Vagina (tissue), 2 donors: ENCODE measurements at places on chromosomes 7 and 10.

GRCh38 chr7:1095621-1096155, 7.8 kb downstream of the GPER1 start:
- H3K4me1 ChIP-seq = peaks cover 17% of the 10 kb centered on the region
- H3K4me3 ChIP-seq = peak overlapping the region; percentile 17
- H3K27ac ChIP-seq = no peak overlapping the region
- no peak for DNase-seq
- peaks cover 8% of the 10 kb centered on the region for H3K36me3 ChIP-seq
- H3K27me3 ChIP-seq = no peaks in the 10 kb centered on the region

- DNase-seq = no peak
- no peaks in the 10 kb centered on the region for H3K36me3 ChIP-seq
- H3K4me1 ChIP-seq = no peaks in the 10 kb centered on the region
- H3K4me3 ChIP-seq = no peak overlapping the region
- H3K27ac ChIP-seq = no peak overlapping the region
These were observed 22.6 kb upstream of the CPN1 start for GRCh38 chr10:100104300-100104699.

- H3K4me3 ChIP-seq = no peak overlapping the region
- H3K27ac ChIP-seq = no peak overlapping the region
- H3K4me1 ChIP-seq = no peaks in the 10 kb centered on the region
These were observed 101.6 kb downstream of the NPSR1 start for GRCh38 chr7:34759477-34760125.

DNA sequence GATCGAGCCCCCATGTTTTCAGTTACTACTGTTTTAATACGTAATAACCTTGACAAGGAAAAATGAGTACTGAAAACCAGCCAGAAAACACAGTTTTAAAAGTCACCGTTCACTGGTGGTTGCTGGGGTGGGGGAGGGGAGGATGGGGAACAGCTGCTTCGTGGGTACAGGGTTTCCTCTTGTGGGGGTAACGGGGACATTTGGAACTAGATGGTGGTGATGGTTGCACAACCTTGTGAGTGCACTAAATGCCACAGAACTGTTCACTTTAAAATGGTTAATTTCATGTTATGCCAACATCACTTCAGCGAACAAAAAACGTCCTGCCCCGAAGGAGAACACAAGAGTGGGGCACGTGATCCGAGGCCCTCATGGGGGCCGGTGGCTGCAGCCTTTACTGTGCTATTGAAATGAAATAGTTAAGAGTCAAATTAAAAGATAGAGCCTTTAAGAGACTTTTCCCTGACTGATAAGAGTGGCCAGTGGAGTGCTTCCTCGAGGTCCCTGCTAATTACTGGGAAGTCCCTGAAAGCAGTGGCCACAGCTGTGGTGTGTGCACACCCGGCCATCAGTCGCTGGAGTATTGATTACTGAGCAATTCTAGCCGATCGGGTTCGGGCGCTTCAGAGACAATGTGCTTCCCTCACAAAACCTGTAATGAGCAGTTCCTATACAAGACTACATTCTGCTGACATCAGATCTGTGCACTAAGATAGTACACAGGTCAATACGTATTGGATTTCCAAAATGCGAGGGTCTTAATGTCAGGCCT, 80.3 kb downstream of the EBF3 start:
- H3K4me1 ChIP-seq = no peaks in the 10 kb centered on the region
- no peak for DNase-seq
- H3K27ac ChIP-seq = no peak overlapping the region
- H3K36me3 ChIP-seq = no peaks in the 10 kb centered on the region

GRCh38 chr10:129156406-129156805, 310.6 kb upstream of the MGMT start:
- no peaks in the 10 kb centered on the region for H3K36me3 ChIP-seq
- no peaks in the 10 kb centered on the region for H3K27me3 ChIP-seq
- no peaks in the 10 kb centered on the region for H3K4me1 ChIP-seq
- no peak for DNase-seq

DNA sequence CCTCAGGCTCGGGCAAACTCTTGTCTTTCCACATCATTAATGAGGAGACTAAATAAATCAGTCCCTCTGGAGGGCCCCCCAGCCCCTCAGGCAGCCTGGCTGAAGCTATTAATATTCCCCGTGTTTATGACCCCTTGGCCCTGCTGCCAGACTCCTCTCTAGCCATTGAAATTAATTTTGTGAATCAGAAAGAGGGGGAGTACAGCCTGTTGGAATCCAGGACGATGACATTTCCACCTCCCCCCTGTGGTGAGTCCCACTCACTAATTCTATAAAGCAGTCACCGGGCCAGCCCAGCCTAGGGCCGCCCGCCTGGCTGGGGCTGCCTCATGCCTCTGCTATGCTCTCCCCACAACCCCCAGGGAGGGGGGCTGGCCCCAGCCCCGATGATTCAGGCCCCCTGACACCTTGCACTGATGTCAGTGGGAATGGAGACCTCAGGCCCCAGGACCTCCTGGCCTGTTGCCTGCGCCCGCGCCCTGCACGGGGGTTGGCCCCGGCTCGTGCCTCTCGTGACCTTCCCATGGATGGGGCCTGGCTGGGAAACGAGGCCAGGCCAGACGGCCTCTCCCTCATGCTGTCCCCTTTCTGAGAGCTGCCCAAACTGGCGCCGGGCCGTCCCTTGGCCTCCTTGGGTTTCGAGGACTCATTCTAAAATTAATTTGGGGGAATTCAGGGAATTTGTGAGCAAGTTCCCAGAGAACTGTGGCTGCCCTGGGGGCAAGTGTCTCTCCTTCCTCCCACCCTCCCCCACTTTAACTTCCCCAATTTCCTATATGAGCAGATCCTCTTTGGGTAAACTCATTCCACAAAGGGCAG, 34.0 kb downstream of the TMEM270 start:
- no peaks in the 10 kb centered on the region for H3K27me3 ChIP-seq
- no peak for DNase-seq
- H3K36me3 ChIP-seq = no peaks in the 10 kb centered on the region
- peak overlapping the region; percentile 62 for H3K27ac ChIP-seq

- no peaks in the 10 kb centered on the region for H3K4me1 ChIP-seq
- no peaks in the 10 kb centered on the region for H3K27me3 ChIP-seq
- no peak for DNase-seq
- no peak overlapping the region for H3K4me3 ChIP-seq
- no peaks in the 10 kb centered on the region for H3K36me3 ChIP-seq
- H3K27ac ChIP-seq = no peak overlapping the region
These were observed 196.2 kb upstream of the AGK start for GRCh38 chr7:141355032-141355431.

- peak overlapping the region; percentile 64 for H3K4me3 ChIP-seq
- H3K27me3 ChIP-seq = no peaks in the 10 kb centered on the region
- DNase-seq = no peak
- peak overlapping the region; percentile 97 for H3K27ac ChIP-seq
- H3K36me3 ChIP-seq = no peaks in the 10 kb centered on the region
- H3K4me1 ChIP-seq = peaks cover 43% of the 10 kb centered on the region
These were observed 120.0 kb downstream of the LYZL1 start for GRCh38 chr10:29408847-29409240.

- H3K27ac ChIP-seq = no peak overlapping the region
- no peaks in the 10 kb centered on the region for H3K36me3 ChIP-seq
- no peaks in the 10 kb centered on the region for H3K27me3 ChIP-seq
- DNase-seq = no peak
- H3K4me1 ChIP-seq = peaks cover 26% of the 10 kb centered on the region
These were observed 127.3 kb upstream of the RHEB start for GRCh38 chr7:151647006-151647405.

DNA sequence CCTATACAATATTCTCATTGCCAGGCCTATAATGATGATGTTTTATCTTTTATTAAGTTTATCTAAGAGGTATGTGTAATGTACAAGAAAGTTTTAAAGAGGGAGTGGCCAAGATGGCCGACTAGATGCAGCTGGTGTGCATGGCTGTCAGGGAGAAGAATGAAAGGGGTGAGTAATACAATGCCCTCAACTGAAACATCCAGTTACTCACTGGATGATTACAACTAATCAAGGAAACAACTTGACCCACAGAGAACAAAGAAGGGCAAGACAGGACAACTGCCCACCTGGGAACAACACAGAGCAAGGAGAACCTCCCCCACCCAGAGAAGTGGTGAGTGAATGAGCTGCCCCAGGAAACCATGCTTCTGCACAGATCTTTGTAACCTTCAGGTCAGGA, 880.0 kb upstream of the LRRTM3 start:
- DNase-seq = no peak
- H3K4me1 ChIP-seq = no peaks in the 10 kb centered on the region
- no peak overlapping the region for H3K4me3 ChIP-seq
- H3K27ac ChIP-seq = no peak overlapping the region
- H3K27me3 ChIP-seq = no peaks in the 10 kb centered on the region
- no peaks in the 10 kb centered on the region for H3K36me3 ChIP-seq

DNA sequence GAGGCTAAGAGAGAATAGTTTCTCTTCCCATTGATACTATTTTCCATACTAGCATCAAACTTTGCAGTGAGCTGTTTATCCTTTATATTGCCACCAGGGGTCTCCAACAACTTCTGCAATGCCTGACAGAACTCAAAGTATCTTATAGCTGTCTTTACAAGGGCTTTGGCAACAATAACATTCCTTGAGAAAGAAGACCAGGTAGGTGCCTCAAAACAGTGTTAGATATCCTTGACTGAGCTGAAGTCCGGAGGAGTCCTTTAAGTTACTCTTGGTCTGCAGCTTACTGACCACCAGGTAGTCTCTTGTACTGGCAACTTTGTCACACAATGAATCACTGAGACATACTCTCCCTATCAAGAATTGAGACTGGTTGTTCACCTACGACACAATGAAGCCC, 30.0 kb upstream of the TES start:
- no peaks in the 10 kb centered on the region for H3K4me1 ChIP-seq
- H3K36me3 ChIP-seq = no peaks in the 10 kb centered on the region
- H3K27me3 ChIP-seq = no peaks in the 10 kb centered on the region
- no peak for DNase-seq
- H3K27ac ChIP-seq = no peak overlapping the region

- no peaks in the 10 kb centered on the region for H3K4me1 ChIP-seq
- H3K27me3 ChIP-seq = no peaks in the 10 kb centered on the region
- peaks cover 6% of the 10 kb centered on the region for H3K36me3 ChIP-seq
These were observed 11.3 kb downstream of the FAM221A start for GRCh38 chr7:23691320-23691719.

DNA sequence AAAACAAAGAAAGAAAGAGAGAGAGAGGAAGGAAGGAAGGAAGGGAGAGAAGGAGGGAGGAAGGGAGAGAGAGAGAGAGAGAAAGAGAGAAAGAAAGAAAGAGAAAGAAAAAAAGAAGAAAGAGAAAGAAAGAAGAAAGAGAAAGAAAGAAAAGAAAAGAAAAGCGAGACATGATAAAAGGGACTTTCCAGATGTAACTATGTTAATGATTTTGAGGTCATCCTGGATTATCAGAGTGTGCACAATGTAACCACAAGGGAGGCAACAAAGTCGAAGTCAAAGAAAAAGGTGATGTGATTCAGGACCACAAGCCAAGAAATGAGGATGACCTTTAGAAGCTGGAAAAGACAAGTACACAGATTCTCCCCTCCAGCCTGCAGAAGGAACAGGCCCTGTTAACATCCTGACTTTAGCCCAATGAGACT, 48.9 kb upstream of the PAX2 start:
- no peaks in the 10 kb centered on the region for H3K27me3 ChIP-seq
- no peak for DNase-seq
- H3K4me3 ChIP-seq = no peak overlapping the region
- no peak overlapping the region for H3K27ac ChIP-seq
- no peaks in the 10 kb centered on the region for H3K4me1 ChIP-seq
- H3K36me3 ChIP-seq = no peaks in the 10 kb centered on the region

DNA sequence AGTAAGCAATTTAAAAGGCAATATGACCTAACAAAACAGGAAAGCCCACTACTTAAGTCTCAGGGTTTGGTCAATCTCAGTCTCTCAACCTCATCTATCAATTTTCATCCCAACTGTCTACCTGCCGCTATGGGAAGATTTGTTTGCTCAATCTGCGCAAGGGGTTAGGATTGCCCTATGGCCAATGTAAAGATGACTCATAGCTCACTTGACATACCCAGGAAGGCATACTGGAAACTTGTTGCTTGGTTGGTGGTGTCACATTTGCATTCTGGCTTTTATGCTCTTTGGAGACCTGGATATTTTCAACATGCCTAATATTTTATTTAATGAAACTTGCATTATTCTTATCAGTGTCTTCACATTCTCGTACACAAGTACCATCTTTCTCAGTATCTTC, 78.1 kb upstream of the TMEM196 start:
- no peaks in the 10 kb centered on the region for H3K27me3 ChIP-seq
- DNase-seq = no peak
- H3K4me3 ChIP-seq = no peak overlapping the region
- no peaks in the 10 kb centered on the region for H3K4me1 ChIP-seq

- no peaks in the 10 kb centered on the region for H3K36me3 ChIP-seq
- no peak overlapping the region for H3K27ac ChIP-seq
- DNase-seq = no peak
- no peaks in the 10 kb centered on the region for H3K27me3 ChIP-seq
These were observed 295.6 kb downstream of the PRKG1 start for GRCh38 chr10:51369903-51370302.

DNA sequence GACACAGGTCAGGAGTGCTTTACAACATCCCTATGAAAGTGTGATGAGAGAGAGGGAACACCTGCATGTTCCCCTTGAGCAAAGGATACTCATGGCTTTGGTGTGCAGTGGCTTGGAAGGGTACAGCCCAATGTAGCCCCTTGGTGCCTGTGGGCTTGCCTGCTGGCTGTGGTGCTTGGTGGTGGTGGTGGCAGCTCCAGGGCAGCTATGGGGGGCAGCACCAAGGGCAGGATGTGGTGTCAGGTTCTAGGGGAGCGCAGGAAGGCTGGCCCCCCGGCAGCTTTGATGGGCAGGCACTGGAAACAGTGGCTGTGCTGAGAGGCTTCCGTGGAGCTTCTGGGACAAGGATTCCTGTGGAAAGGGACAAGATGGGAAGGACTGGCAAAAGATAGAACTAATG, 464.0 kb upstream of the ZMIZ1 start:
- no peaks in the 10 kb centered on the region for H3K36me3 ChIP-seq
- peak; percentile 49 for DNase-seq
- H3K4me3 ChIP-seq = no peak overlapping the region
- no peak overlapping the region for H3K27ac ChIP-seq
- no peaks in the 10 kb centered on the region for H3K27me3 ChIP-seq

DNA sequence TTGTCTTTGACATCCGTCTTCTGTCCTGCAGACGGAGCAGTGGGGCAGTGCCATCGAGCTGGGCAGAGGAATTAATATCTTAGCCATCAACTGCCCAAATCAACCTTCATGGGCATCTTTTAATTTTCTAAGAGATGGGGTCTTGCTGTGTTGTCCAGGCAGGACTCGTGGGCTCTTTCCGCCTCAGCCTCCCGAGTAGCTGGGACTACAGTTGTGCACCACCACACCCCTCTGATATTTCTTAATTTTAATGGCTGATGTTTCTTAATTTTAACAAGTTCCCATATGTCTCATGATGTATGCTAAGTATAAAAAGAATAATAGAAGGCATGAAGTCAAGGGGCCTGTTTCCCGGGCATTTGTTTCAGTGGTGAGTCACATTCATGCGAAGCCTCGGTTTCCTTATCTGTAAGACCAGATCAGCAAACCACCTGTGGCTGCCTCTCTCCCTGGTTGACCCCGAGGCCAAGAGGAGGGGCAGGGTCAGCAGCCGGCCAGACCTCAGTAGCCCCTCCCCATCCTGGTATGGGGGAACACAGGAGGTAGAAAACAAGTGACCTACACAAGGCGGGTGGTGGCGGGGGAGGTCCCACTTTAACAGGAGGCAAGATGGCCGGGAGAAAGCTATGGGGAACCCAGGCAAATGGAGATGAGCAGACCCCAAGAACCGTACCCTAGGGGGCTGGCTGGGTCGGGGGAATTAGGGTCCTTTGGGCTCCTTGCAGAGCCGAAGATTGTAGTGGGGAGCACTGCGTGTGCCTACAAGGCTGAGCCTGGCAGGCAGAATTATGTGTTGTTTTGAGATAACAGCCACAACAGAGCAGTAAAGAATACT, 85.5 kb downstream of the CUX1 start:
- H3K27ac ChIP-seq = no peak overlapping the region
- DNase-seq = no peak
- H3K36me3 ChIP-seq = no peaks in the 10 kb centered on the region
- H3K27me3 ChIP-seq = no peaks in the 10 kb centered on the region
- no peak overlapping the region for H3K4me3 ChIP-seq
- peaks cover 40% of the 10 kb centered on the region for H3K4me1 ChIP-seq
